ENCODE measurements at places on chromosomes 13 and 19.

- no peak for DNase-seq
Observed at GRCh38 chr13:79479882-79480281, 1.1 kb upstream of the NDFIP2 start.

DNA sequence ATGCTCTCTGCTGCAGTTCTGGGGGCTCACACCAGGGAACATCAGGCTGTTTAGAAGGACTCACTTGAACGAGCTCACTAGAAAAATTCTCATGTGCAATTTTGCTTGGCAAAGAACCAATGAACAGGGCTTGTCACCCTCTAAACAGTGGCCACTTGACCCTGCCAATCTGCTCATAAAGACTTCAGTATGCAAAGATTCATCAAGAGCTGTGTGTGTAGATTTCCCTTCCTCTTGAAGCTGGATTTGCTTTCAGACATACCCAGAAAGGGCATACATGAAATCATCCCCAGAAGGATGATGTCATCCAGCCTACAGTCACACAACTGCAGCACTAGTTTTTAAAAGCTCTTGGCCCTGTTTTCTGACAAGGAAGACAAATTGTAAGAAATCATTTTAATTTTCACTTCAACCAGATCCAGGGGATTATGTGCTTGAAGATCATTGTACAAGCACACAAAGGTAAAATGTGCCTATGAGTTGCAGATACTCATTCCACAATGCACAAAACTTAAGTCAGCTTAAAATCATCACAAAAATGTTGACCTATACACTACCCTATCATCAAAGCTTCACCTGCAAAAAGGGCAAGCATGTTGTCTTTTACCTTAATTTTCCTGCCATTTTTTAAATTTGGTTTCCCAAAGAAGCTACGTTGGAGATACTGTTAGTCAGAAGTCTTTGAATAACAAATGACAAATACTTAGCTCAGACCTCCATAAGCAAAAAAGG lies 5.2 kb upstream of the STK24 start:
- no peak for DNase-seq

DNA sequence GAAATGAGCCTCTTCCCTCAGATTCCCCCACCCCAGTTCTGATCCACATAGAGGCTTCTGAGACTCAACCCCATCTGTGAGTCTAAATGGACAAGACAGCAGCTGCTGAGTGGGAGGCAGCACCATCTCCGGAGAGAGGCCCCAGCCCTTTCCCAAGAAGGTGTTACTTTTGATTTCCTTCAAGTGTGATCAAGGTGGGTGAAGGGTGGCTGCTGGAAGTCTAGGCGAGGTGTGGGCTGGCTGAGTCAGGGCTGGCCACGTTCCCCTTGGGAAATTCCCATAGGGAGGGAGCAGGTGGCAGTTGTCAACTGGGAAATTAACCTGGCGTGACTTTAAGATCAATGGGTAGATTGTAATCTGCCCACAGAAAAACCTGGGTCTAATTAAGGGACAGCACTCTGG lies 148.0 kb downstream of the FOXO1 start:
- DNase-seq = peak; percentile 22

GRCh38 chr13:65603160-65603559 lies 1627.0 kb downstream of the PCDH9 start:
- DNase-seq = no peak

- DNase-seq = no peak
Observed at GRCh38 chr13:66860878-66861417, 369.2 kb downstream of the PCDH9 start.

DNA sequence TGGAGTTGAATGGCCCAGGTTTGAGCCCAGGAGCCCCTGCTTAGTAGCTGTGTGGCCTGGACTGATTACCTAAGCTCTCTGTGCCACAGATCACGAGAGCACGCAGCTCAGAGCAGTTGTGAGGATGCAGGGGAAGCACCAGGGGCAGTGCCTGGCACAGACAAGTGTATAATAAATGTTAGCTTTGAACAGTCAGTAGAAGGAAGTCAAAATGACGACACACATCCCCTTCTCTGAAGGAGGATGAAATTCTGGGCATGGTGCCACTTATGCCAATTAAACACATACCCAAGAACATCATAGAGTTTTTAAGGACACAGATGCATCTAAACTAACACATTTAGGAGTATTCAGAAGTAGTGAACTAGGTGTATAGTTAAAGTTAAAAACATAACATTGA lies 24.9 kb upstream of the SIGLEC11 start:
- no peak for DNase-seq

- no peak for DNase-seq
Observed at GRCh38 chr19:7969555-7969939, 26.1 kb upstream of the TIMM44 start.

DNA sequence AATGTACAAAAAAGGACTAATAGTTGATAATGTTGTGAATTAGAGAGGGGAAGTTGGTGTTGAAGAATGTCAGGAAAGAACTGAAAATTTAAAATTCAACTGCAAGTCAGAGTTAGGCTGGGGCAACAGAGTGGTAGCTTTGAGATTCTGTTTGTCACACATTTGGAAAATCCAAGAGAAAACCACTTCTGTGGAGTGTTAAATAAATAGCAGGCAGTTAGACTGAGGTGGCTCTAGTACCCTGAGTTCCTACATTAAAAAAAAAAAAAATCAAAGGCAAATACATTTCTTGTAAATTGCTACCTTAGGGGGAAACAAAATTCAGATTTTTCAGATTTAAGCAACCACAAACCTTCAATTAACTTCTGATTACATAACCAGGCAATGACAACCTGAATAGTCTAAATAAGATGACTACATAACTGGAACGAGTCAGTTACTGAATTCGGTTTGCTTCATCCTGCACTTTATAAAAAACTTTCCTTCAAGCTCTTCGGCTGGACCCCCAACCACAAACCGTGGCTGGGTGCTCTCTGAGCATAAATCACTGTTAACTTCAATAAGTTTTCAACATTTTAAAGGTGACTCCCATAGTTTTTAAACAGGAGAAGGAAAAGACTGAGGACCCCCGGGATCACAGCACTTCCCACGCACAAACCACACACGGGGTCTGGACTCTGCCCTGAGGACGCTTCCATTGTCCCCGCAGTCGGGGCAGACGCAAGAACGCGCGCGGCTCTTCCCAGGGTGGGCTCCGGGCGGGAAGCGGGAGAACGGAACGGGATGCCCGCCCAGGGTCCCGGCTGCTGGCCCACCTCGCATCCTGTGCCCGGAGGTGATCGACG lies 725 bp downstream of the ZNF682 start:
- peak; percentile 3 for DNase-seq

GRCh38 chr19:43351998-43352746 lies 1.3 kb upstream of the CD177 start:
- no peak for DNase-seq

GRCh38 chr19:17922138-17922537 lies 10.7 kb upstream of the CCDC124 start:
- no peak for DNase-seq

GRCh38 chr19:49820125-49820524 lies 2.0 kb downstream of the MED25 start:
- DNase-seq = no peak

DNA sequence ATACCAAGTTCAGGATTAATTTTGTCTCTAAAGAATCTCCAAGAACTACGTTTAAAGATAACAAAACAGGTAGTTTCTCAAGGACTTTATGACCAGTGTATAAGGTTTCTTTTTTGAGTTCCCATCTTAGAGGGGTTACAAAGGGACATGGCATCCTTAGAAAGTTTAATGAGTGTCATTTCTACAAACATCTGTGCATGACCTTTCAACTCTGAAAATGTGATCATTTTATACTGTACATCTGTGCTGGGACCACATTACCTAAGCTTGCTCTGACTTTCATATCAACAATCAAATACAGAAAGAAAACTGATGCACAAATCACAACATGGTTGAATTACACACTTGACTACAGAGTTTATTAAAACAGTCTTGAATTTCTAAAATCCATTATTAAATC lies 37.1 kb downstream of the KLF12 start:
- DNase-seq = no peak

GRCh38 chr13:78604782-78605611 lies 1.6 kb upstream of the POU4F1 start:
- no peak for DNase-seq

GRCh38 chr19:18350490-18350889 lies 10.1 kb downstream of the PGPEP1 start:
- DNase-seq = no peak

DNA sequence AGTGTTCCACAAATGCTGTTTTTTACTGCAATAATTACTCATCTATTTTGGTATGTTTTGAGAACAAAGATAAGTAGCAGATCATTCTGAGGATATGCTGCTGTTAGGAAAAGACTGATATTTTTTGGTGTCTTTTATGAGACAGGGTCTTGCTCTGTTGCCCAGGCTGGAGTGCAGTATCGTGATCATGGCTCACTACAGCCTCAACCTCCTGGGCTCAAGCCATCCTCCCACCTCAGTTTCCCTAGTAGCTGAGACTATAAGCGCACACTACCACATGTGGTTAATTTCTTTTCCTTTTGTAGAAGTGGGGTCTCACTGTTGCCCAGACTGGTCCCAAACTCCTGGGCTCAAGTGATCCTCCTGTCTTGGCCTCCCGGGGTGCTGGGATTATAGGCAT lies 9.5 kb downstream of the LSM4 start:
- no peak for DNase-seq

GRCh38 chr13:97313551-97314260 lies 91.6 kb downstream of the MBNL2 start:
- DNase-seq = no peak

- DNase-seq = no peak
Observed at GRCh38 chr19:46815833-46816627, 27.6 kb upstream of the SLC1A5 start.

DNA sequence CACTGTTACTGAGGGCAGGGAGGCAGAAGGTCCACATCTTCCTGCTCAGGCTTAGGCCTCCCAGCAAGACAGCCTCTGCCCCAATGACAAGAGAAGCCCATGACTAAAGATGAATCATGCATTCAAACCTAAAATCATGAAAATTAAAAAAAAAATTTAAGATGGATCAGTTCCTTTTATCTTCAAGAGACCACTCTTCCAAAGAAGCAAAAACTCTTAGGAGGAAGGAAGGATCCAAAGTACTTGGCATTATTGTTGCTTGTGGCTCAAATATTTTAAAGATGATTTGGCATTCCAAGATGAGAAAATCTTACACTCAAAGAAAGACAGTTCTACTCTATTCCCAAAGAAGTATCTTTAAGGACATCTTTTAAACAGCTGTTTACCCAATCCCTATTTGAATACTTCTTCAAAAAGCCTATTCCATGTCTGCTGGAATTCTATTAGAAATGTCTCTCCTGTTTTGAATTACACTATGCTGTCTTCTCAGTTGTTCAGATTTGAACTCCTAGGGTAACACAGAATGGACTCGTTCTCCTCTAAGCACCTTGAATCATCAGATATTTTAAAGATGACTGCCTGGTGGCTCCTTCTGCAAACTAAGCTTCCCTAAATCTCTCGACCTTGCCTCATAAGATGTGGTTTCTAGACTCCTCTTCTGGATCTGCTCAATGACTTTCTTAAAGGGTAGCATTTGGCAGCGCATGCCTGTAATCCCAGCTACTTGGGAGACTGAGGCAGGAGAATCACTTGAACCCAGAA lies 7.0 kb downstream of the SERP2 start:
- no peak for DNase-seq

GRCh38 chr13:75811361-75811760 lies 175.2 kb downstream of the LMO7 start:
- DNase-seq = no peak

DNA sequence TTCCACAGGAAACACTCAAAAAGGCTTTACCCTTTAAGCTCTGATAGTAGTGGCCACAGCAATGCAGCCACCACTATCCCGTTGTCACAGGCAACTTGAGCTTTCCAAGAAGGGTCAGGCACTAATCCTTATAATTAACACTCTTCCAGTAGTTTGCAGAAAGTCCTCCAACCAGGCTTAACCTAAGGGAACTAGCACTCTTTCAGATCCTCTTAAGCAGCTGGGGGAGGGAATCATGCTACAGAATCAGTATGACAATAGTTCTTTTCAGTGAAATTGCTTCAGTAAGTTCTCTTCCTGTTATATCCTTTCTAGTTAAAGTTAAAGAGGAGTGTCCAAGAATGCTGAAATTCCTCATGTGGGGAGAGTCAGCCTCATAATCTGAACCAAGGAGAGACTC lies 82.2 kb downstream of the TNFSF11 start:
- no peak for DNase-seq

DNA sequence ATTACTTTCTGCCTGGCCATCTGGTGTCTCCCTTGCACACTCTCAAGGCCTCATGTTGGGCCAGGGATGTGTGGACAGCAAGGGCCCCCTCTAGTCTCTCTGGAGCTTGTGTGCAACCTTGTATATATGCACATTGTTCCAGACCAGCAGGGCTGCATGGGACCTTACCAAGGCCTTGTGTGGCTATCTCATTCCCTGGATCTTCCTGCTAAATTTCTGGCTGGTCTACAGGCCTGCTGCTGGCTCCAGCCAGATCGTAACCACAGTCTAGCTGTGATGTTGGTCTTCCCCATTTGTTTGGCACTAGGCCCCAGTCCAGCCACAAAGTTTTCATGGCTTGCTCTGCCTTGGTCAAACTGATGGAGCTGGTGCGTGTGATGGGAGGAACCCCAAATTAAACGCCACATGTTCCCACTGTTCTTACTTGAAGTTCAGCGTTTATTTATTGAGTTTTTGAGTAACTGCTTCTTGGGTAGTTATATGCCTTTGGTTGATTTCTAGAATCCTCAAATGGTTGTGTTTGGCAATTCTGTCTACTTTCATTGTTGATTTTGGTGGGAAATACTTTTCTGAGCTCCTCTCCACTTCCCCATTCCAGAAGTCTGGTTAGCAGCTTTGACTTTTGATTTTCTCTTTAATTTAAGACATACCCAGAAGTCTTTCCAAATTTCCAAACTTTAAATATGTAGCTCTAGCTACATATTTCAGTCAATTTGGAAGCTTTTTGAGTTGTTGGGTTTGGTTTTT lies 56.4 kb downstream of the SIPA1L3 start:
- no peak for DNase-seq

DNA sequence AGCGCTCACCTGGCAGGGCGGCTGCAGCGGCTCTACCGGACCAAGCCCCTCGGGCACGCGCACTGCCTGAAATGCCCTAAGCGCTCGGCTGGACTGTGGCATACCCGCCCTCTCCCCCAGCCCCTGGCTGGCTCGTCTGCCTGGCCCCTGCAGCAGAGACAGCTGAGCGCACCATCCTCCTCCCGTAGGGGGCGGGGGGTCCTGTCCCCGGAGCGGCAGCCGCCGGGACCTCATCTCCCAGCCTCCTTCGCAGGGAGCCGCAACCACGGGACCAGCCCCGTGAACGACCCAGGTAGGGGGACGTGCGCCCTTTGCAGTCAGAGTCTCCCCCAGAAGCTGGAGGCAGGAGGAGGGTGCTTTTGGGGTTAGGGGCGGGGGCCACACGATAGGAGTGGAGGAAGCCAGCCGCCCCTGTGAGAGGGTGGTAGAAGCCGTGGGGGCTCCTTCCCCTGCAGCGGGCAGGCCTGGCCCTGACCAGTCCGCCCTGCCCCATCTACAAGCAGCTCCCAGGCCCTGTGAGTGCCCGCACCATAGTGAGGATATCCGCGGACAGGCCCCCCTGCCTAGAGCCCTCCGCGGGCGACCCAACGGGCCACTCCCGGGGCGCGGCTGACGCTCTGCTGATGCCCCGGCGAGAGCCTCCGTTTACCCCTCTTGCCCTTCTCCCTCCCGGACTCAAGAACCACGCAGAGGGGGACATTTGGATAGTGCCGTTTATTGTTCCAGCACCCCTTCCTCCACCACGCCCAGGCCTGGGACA lies 34.2 kb downstream of the ZNF787 start:
- no peak for DNase-seq

- DNase-seq = no peak
Observed at GRCh38 chr13:33138441-33138840, 122.2 kb downstream of the KL start.
